CD4-positive, alpha-beta T cell treated with Interleukin-17A for 1 hour (primary cell): ENCODE measurements at places on chromosomes 6 and 20.

DNA sequence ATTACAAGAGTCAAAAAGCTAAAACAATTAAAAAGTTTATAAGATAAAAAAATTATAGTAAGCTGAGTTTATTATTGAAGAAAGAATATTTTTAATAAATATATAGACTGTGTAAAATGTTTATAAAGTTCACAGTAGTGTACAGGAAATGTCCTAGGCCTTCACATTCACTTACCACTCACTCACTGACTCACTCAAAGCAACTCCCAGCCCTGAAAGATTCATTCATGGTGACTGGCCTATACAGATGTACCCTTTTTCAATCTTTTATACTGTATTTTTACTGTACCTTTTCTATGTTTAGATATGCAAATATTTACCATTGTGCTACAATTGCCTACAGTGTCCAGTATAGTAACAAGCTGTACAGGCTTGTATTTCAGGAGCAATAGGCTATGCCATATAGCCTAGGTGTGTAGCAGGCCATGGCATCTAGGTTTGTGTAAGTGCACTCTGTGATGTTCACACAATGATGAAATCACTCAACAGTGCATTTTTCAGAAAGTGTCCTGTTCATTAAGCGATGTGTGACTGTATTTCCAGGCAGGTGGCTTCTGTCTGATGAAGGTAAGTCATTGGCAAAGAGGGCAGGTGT is 130.2 kb downstream of the BTBD3 start:
- no peak for DNase-seq

DNA sequence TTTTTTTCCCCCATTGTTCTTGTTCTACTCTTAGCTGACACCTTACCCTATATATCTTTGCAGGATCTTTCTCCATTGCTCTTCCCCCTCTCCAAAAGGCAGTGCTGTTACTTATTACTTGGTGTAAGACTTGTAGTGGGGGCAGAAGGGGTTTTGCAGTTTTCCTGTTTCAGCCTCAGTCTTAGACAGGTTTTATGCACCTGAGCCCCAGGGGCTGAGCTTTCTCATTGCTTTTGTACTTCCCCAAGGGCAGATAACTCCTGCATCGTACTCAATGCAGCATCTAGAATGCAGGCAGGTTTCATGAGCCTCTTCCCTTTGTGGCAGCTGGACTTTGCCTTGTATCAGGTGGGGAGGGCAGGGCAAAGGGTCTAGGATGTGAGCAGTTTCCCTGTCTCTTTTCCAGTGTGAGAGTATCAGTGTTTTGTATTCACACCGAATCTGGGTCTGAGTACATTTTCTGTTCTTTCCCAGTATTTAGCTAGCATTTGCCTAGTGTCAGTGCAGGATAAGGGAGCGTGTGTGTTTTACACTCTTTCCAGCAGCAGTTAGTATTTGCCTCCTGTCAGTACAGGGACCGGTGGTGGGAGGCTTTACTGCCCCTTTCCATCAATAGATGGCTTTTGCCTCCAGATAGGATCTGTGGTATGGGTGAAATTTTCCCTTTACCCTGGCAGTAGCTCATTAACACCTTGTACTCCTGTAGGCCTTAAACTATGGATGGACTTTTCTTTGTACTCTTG is 19.6 kb downstream of the CYB5R4 start:
- DNase-seq = no peak

DNA sequence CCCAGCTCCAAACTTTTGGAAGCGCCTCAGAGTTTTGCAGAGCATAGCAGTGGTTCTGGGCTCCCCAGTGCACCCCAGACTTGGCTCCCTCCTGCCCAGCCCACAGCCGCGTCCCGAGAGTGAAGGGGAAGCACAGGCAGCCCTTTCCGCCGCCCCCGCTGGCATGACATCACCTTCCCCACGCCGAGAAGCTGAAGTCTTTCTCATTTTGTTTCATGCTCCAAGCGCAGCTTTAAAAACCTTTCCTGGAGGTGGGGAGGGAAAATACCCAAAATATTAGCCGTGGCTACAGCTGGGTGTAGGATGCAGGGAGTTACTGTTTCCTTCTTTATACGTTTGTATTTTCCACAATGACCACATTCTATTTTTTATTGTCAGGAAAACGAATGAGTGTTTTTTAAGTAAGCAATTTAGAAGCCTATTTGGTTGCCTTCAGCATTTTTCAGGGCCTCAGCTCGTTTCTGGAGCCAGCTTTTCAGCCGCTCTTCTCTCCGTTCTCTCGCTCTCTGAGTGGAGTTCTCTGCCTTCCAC is 72.9 kb downstream of the SNX5 start:
- no peak for DNase-seq

DNA sequence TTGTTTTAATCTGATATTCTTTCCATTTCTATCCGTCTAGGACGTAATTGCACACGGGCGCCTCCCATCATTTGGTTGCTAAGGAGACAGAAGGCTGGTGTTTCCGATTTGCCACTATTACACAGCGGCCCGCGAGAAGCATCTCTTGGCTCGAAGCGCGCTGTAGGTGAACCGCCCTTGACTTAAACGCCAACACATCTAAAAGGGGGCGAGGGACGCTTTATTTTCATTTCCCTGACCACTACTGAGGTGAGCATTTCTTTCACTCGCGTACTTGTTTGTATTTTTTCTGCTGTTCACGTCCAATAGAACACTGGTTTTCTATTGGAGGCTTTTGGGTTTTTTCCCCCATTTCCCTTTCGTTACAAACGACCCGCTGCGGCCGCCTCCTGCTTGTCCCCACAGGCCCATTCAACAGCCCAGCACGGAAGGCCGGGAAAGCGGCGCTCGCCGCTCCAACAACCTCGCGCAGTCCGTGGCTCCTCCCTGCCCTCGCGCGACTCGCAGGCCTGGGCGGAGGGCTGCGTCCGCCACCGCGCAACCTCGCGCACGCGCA is 505 bp upstream of the WRNIP1 start:
- DNase-seq = peak; percentile 83

DNA sequence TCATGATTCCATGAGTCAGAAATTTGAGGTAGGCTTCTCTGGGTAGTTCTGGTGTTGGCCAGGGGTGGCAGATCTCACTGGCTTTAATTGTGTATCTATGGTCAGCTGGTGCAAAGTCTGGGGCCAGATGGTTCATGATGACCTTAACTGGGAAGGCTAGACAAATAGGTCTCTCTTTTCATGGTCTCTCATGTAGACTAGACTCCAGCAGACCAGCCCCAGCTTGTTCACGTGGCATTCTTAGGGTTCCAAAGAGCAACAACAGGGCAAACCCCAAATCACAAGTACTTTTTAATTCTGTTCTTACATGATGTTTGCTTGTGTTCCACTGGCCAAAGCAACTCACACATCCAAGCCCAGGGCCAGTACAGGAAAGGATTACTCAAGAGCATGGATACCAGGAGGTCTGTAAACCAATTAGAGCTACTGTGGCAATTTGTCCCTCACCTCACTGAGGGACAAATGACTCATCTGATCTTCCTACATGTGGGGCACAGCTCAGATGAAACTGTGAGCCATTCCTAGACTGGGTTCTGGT is 79.5 kb upstream of the PBOV1 start:
- no peak for DNase-seq

- DNase-seq = no peak
Measured at GRCh38 chr6:140320081-140321080, 945.9 kb upstream of the CITED2 start.

GRCh38 chr6:154482858-154483257 is 27.6 kb downstream of the CNKSR3 start:
- no peak for DNase-seq
